ENCODE measurements at places on chromosomes 16 and 17. TPM values are rescaled to one million over a fixed set of nuclear protein-coding genes. Genes with fewer than 3 reads are reported as not detected.

DNA sequence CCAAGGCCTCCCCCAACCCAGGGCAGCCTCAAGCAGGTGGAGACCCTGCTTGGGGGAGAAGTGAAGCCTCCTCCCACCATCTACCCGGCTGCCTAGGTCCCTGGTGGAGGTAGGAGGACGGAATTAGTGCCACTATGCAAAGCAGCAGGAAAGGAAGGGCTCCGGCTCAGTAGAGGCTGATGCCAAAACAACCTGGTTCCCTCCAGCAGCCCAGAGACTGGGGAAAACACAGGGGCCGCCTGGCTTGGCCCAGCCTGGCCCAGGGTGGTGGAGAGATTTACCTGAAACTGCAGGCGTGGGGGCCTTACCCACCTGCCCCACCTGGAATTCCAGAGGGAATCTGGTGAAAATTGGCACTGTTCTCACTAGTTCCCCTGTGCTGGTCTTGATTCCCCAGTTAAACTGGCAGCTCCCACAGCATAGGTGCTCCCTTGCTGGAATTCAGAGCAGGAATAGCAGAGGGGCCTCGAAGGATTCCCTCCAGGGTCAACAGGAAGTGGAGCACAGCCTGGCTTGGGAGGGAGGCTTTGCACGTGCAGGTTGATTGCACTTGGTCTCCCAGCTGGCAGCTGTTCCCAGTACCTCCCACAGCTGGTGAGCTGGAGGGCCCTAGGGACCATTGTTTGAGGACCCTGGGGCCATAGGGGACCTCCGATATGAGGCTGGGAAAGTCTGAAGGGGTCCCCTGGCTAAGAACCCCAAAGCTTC lies 4.5 kb downstream of the CD79B start:
- H3K4me3 ChIP-seq, result no peak overlapping the region
- no peaks in the 10 kb centered on the region for H3K27me3 ChIP-seq
- H3K27ac ChIP-seq, result no peak overlapping the region

GLP2R gene
- total RNA-seq, result 2.0 TPM

DNA sequence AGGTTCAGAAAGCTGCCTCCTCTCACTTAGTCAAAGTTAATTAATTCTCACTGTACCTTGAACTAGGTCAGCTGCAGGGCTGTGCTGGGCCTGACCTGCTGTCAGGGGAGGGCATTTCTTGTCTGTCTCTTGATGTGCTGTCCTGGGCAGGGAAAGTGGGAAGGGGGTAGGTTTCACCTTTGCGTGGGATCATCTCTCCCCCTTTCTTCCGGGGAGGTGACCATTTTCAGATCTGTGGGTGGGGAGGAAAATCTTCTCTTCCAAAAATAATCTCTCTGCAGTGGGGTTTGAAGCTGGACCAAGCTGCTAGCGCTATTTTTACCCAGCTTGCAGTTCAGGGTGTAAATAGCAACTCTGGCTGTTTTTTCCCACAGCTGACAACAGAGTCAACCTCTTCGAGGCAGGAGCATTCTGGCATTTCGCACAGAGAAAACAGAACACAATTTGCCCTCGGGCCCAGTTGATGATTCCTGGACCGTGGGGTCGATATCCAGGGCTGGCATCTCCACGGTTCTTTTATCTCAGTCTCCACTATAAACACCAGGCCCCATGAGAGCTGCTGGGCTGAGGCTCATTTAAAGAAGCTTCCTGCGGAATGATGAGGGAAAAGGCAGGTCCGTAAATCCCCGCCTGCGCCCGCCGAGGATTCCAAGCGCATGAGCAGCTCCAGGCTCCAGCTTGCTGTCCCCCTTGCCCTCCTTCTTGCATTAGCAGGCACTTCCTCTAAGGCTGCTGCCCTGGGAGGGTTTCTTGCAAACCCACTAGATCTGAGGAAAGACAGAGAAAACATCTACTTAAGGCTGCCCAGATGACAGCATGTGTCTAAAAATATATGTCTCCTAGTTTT lies 93.9 kb downstream of the YPEL2 start:
- no peak overlapping the region for H3K4me3 ChIP-seq
- no peaks in the 10 kb centered on the region for H3K27me3 ChIP-seq
- H3K36me3 ChIP-seq, result no peaks in the 10 kb centered on the region
- DNase-seq, result no peak
- H3K4me1 ChIP-seq, result no peaks in the 10 kb centered on the region

- H3K4me1 ChIP-seq, result no peaks in the 10 kb centered on the region
- no peaks in the 10 kb centered on the region for H3K36me3 ChIP-seq
- H3K27ac ChIP-seq, result no peak overlapping the region
- DNase-seq, result no peak
- H3K4me3 ChIP-seq, result no peak overlapping the region
Observed at GRCh38 chr17:21686165-21687015, 5.9 kb upstream of the KCNJ18 start.

- DNase-seq, result peak; percentile 27
- H3K4me3 ChIP-seq, result no peak overlapping the region
- no peaks in the 10 kb centered on the region for H3K27me3 ChIP-seq
Observed at GRCh38 chr17:47621293-47622179, 28.2 kb upstream of the KPNB1 start.

TSNAXIP1 gene
- 1.1 TPM for total RNA-seq

KCNJ18 gene
- total RNA-seq, result not detected

DNA sequence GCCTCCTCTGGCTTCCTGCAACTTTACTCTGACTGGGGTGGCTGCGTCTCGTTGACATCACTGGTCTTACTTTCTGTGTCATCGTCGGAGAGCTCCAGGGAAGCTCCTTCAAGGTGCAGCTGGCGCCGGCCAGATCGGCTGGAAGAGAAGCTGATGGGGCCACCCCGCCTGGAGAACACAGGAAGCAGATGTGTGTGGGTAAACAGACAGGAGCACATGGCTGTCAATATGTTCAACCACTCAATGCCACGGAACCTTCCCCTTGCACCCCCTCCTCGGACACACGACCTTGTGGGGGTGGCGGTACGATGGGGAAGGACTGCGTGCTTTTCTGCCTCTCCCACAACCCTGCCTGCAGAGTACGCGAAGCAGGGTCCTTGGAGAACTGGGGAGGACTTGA lies 40.1 kb downstream of the NDEL1 start:
- H3K4me3 ChIP-seq, result no peak overlapping the region
- peaks cover 5% of the 10 kb centered on the region for H3K36me3 ChIP-seq
- no peak for DNase-seq

DNA sequence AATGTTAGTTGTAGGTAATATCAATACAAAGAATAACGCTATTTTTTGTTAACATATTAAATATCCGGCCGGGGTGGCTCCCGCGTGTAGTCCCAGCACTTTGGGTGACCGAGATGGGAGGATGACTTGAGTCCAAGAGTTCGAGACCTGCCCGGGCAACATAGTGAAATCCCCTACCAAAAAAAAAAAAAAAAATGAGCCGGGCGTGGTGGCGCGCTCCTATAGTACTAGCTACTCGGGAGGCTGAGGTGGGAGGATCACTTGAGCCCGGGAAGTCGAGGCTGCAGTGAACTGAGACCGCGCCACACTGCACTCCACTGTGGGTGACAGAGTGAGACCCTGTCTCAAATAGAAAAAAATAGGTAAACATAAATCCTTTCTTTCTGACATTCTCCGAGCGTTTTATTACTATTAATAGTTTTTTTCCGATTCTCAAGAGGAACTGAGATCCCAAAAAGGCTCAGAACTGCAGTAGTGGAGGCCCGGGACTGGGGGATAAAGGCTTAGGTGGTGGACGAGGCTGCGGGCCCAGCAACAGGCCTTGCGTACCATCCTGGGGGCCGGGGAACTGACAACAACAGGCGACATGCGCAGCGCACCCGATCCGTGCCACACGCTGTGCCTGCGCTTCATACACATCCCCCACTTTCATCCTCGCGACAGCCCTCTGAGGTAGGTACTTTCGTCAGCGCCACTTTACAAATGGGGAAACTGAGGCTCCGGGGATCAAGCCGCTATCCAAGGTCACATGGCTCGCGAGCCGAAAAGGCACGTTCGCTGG lies 919 bp downstream of the N4BP1 start:
- DNase-seq, result no peak
- H3K27me3 ChIP-seq, result no peaks in the 10 kb centered on the region
- no peaks in the 10 kb centered on the region for H3K36me3 ChIP-seq
- peaks cover 33% of the 10 kb centered on the region for H3K4me1 ChIP-seq

FKBP10 gene
- total RNA-seq, result 43.3 TPM

DNA sequence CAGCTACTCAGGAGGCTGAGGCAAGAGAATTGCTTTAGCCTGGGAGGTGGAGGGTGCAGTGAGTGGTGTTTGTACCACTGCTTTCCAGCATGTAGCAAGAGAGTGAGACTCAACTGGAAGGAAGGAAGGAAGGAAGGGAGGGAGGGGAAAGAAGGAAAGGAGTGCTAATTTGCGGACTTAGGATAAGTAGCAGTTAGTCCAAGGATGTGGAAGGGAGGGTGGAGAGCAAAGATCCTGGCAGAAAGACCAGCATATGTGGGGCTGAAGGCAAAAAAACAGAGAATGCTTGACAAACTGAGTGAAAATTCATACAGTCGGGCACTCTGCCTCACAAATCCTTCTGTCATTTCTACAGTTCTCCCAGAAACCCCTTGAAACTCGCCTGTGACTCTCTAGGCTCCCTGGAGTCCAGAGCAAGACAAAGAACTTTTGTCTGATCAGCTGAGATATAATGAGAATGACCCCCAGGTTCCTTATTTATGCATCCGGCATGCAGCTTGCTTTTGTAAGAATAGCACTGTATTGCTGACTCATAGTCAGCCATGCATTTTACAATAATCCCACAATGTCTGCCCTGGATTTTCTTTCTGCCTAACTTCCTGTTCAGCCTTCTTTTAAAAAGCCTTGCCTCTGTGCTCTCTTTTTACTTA lies 31.5 kb downstream of the CDK5RAP3 start:
- no peaks in the 10 kb centered on the region for H3K36me3 ChIP-seq
- no peaks in the 10 kb centered on the region for H3K27me3 ChIP-seq
- H3K27ac ChIP-seq, result peak overlapping the region; percentile 84
- H3K4me3 ChIP-seq, result no peak overlapping the region

EVI2A gene
- 8.8 TPM for total RNA-seq

DNA sequence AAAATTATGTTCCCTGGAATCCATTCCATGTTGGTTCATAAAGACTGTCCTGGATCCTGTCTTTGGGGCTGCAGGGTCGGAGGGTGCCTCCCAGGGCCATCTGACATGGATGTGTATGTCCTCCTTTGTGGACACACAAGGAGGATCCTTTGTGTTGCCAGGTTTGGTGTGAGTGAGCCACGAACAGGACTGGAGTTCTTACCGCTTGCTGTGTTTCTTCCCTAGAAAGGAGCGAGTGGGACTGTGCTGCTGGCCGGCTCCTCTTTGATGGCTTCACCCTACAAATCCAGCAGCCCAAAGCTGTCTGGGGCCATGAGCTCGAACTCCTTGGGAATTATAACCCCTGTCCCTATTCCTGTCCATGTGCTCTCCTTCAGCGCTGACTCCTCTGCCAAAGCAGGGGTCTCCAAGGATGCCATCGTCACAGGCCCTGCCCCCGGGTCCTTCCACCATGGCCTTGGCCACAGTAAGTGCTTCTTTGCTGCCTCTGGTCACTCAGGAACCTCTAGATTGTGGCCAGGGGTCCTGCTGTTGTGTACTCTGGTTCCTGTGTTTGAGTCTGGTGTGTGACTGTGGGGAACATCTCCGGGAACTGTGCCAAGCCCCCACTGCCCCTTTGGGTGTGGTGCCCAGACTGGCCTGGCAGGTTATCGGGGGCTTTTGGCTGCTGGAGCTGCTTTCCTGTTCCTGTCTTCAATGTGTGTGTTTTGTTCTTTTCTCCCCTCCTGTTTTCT lies 29.5 kb downstream of the UBN1 start:
- no peaks in the 10 kb centered on the region for H3K4me1 ChIP-seq
- H3K27ac ChIP-seq, result peak overlapping the region; percentile 13
- H3K36me3 ChIP-seq, result peaks cover 6% of the 10 kb centered on the region
- no peak for DNase-seq

DNA sequence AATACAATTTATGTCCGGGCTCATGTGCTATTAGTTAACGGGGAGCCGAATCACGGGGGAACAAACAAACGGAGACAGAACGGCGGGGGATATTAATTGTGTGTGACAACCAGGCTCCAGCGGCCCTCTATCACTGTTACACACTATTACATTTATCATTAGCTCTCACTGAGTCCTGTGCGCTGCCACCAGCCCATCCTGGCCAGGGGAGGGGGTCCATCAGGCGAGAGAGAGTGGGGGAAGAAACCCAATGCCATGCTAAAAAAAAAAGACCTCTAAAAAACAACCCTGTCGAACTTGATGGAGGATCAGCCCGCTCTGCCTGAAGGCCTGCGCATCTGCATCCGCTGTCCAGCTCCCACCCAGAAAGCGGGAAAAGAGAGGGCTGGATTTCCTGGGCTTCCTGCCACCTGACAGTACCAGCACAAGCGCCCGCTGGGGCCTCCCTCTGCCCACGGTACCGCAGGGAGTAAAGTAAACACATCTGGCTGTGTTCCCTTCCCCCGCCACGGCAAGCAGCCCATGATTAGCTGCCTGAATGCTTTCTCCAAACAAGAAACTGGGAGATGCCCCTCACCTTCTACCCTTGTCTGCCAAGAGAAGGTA lies 41.7 kb downstream of the PIPOX start:
- peaks cover 9% of the 10 kb centered on the region for H3K36me3 ChIP-seq
- no peak overlapping the region for H3K4me3 ChIP-seq

DNA sequence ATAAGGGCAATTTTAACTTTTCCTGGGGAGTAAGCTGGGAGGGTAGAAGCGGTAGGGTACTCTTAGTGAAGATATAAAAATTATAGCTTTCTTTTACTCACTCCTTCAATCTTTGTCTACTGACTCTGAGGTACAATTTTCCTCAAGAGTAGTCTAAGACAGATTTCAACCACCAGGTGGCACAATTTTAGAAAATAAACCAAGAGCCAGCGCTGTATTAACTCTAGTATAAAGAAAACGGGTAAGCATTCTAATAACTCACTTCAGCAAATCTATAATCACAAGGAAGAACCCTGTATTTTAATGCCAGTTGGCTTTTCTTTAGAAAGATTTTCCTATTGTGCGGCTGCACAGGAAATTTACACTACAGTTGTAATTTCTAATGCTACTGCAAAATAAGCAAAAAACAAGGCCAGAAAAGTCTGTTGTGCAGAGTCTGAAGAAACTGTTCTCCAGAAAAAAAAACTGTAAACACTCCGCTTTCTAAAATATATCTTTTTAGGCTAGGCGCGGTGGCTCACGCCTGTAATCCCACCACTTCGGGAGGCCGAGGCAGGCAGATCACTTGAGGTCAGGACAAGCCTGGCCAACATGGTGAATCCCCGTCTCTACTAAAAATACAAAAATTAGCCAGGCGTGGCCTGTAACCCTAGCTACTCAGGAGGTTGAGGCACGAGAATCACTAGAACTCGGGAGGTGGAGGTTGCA lies 1.9 kb downstream of the CMC2 start:
- H3K36me3 ChIP-seq, result no peaks in the 10 kb centered on the region
- H3K4me1 ChIP-seq, result peaks cover 4% of the 10 kb centered on the region
- H3K27ac ChIP-seq, result peak overlapping the region; percentile 40
- H3K27me3 ChIP-seq, result no peaks in the 10 kb centered on the region
- no peak overlapping the region for H3K4me3 ChIP-seq

DNA sequence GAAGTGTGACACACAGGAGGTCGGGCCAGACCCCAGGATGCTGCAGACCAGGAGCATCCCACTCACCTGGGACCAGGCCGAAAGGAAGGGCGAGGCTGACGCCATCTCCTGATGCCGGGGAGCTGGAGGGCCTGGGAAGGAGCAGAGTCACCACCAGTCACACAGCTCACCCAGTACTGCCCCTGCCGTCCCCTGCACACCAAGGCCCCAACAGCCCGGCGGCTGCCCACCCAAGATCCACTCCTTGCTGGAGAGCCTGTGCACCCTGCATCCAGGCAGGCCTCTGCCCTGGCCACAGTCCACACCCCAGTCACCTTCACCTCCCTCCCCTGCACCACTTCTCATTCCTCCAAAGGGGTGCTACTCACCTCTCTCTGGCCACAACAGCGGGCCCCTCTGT lies 4.8 kb downstream of the ZNF500 start:
- no peak overlapping the region for H3K4me3 ChIP-seq
- H3K4me1 ChIP-seq, result peaks cover 14% of the 10 kb centered on the region
- H3K27ac ChIP-seq, result no peak overlapping the region
- no peak for DNase-seq
- no peaks in the 10 kb centered on the region for H3K27me3 ChIP-seq
- H3K36me3 ChIP-seq, result peaks cover 11% of the 10 kb centered on the region

Measured in breast epithelium (tissue), 4 donors.